ENCODE measurements at places on chromosomes 11 and 22.

DNA sequence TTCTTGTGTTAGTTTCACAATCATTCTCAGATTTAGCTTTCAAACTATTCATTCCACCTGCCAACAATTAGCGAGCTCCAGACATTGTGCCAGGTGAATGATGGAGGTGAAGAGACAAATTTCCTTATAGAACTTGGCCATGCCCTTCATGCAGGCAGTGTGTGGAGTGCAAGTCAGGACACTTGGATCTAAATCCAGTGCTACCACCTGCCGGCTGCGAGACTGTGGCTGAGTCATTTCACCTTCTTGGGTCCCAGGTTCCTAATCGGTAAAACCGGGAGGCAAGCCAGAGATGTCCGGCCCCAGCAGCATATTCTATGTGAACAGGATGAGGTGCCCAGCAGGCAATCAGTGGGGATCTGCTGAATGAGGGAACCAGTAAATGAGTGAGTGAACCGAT lies 18.6 kb upstream of the EHF start:
- no peak for DNase-seq

GRCh38 chr11:78696177-78696576 lies 121.5 kb upstream of the NARS2 start:
- DNase-seq: no peak

- DNase-seq: no peak
Measured at GRCh38 chr11:114061048-114061680, 1.7 kb downstream of the ZBTB16 start.

- DNase-seq: no peak
Measured at GRCh38 chr22:37410174-37411055, 16.9 kb downstream of the ELFN2 start.

DNA sequence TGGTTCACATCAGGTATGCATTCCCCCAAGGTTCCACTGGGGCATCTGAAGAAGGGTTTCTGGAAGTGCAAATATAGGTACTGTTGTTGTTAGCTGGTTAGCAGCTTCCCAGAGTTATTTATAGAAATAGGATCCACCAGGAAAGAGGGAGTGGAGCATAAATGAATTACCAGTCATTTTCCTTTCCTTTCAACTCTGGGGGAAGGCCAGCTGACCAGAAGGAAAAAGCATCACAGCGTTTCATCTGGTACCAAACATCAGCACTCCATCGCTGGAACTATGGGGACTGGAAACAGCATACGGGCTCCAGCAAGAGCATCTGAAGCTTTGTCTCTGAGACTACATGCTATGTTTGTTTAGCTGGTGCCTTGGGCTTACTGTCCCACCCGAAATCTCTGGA lies 378.2 kb upstream of the NARS2 start:
- DNase-seq: no peak

GRCh38 chr22:17101475-17102296 lies 16.9 kb downstream of the IL17RA start:
- no peak for DNase-seq

DNA sequence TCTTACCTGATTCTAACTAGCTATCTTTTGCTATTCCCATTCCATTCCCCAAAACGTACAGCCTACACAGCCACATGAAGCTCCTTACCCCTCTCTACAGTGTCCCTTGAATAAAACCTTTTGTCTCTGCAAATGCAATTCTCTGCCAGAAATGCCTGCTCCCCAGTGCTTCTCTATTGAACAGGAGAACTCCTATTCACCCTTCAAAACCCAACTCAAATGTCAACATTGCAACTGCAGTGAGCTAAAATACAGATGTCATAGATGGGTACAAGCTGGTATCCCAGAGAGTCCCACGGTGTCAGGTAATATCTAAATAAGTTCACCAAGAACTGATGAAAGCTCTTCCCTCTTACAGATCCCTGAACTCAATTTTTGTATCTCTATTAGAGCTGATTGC lies 421.7 kb downstream of the INSC start:
- DNase-seq: no peak

- no peak for DNase-seq
Measured at GRCh38 chr11:7599209-7599608, 74.1 kb downstream of the CYB5R2 start.

GRCh38 chr11:46259971-46260560 lies 17.4 kb upstream of the CREB3L1 start:
- DNase-seq: no peak

DNA sequence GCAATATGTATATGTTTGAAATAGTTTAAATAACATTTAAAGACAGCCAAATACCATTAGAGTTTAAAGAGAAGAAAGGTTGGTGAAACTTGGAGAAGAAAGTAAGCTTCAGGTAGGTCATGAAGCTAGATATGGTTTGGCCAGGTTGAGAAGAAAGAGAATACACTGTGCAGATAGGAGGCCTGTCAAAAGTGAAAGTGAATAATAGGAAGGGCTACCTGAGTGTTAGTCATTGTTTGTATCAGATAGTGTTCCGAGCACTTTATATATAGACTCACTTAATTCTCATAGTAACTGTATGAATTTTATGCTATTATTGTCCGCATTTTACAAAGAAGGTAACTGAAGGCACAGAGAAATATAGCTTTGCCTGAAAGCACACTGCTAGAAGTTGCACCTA lies 56.9 kb downstream of the USP47 start:
- DNase-seq: no peak

GRCh38 chr11:117806846-117807245 lies 9.8 kb upstream of the DSCAML1 start:
- no peak for DNase-seq

- no peak for DNase-seq
Measured at GRCh38 chr11:124096364-124096763, 18.9 kb upstream of the VWA5A start.

DNA sequence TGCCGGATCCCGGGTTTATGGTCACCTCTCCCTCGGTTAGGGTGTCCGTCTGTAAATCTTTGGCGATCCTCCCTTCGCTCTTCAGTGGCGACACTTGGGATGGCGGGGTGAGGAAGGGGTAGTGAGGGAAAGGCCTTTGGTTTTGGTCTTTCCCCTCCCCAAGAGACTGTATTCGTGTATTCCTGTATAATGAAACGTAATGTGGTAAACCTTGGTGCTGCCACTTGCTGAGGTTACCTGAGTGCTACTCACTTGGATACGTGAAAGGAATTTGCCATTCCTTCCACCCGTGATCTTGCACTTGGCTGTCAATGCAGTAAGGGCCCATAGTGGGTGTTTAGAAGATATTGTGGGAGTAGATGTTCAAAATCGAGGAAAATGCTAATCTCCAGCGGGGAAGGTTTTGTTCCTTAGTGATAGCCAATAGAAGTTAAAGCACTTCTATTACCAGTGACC lies 578 bp upstream of the NUP160 start:
- DNase-seq: no peak

DNA sequence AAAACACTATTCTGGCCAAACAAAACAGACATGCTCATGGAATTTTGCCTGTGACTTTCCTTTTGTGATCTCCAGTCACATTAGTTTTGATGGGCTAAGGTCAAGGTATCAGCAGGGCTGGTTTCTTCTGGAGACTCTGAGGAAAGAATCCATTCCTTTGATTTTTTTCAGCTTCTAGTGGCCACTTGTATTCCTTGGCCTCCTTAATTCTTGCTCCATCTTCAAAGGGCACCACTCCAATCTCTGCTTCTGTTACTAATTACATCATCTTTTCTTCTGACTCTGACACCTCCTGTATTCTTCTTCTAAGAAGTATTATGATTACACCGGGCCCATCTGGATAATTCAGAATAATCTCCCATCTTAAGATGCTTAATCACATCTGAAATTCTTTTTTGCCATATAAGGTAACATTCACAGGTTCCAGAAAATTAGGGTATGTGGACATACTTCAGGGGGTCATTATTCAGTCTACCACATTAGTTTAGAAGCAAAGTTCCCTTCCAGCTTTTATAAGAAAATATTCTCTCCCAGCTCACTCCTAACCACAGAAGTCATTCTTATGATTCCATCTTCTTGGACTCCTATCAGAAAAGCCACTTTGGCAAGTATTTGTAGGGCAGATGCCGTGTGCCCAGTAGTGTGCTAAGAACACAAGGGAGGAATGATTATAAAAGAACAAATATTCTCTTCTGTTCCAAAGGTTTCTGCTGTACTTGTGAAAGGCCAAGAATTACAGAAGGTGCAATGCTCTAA lies 56.4 kb upstream of the FSHB start:
- no peak for DNase-seq

GRCh38 chr11:111230122-111230465 lies 15.4 kb upstream of the POU2AF2 start:
- no peak for DNase-seq

DNA sequence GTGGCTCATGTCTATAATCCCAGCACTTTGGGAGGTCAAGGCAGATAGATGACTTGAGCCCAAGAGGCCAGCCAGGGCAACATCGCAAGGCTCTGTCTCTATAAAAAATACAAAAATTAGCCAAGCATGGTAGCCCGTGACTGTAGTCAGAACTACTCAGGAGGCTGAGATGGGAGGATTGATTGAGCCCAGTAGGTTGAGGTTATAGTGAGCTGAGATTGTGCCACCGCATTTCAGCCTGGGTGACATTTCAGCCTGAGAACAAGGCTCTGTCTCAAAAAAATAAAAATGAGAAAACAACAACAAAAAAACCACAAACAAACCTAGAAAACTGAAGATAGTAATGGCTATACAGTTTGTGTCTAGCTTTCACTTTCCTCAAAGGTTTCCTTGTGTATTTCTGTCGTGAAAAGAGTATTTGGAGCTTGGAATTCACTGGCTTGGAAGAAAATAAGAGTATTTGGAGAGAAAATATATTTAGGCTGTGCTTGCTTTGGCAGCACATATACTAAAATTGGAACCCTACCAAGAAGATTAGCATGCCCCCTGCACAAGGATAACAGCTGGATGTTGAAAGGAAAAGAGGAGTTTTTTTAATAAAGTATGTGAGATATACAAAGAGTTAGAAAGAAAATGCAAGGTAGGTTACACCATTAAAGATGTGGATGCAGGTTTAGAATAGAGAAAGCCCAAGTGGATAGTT lies 3.9 kb upstream of the BIRC3 start:
- DNase-seq: no peak

GRCh38 chr11:45828996-45829395 lies 18.3 kb upstream of the CRY2 start:
- DNase-seq: no peak

DNA sequence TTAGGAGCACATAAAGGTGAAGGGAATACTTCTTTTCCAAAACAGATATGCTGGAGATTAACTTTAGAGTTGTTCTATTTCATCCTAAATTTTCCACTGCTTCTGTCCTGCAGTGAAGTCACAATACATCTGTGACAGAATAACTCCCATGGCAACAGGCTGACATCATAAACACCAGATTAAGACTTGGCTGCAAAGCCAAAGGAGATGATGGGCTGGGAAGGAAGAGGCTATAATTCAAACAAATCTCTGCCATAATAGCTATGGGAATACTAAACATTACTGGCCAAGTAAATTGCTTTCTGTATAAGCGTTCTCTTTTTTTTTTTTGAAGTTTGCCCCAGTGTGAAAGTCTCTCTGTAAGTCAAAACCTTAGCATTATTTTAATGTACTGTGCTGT lies 107.7 kb downstream of the CADM1 start:
- DNase-seq: no peak

DNA sequence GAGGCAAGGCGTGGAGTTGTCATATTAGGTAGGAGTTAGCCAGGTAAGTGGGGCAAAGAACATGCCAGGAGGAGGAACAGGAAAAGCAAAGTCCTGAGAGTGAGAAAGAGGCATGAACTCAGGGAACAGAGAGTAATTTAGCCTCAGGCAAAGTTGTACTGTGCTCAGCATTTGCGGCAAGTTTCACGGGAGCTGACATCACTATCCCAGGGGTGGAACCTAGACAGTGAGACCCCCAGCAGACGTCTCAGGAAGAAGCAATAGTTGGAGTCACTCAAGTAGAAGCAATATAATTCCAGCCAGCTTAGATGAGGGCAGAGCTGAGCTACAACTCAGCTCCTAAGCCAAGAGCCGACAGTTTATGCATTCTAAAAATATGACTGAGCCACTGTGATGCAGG lies 426.0 kb upstream of the ISX start:
- no peak for DNase-seq

DNA sequence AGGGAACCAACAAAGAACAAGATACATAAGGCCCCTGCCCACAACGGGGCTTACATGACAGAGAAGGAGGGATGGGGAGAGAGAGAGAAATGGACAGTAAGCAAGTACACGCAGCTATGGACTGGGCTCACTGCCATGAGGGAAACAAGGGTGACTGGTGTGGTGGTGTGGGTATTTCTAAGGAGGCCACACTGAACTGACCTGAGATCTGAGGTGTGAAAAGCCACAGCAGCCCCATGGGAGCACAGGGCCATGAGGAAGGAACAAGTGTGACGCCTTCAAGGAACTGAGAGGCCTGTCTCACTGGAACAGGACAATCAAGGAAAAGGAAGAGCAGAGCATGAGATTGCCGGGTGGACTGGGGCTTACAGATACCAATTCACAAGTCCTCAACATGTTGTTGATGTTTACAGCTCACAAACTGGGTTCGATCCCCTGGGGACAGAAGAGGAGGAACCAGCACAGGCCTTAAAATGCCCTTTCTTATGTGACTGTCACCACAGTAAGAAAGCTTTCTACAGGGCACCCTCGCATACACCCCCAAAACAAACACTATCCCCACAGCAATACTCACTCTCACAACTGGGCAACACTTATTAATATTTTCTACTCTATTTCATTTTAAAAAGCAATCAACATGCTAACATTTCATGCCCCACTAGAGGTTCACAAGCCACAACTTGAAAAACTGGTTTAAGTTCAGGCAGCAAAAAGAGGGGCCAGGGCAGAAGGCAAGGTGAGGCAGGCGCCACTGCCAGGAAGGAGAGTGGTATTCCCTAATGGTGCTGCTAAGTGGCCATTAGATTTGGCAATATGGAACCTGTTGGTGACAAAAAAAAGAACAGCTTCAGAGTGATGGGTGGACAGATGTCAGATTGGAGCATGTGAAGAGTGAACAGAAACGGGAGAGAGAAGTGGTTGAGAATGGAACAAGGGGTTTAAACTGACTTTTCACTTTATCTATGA lies 39.1 kb downstream of the TCIRG1 start:
- no peak for DNase-seq

GRCh38 chr22:42217752-42218280 lies 52.6 kb downstream of the TCF20 start:
- DNase-seq: no peak

DNA sequence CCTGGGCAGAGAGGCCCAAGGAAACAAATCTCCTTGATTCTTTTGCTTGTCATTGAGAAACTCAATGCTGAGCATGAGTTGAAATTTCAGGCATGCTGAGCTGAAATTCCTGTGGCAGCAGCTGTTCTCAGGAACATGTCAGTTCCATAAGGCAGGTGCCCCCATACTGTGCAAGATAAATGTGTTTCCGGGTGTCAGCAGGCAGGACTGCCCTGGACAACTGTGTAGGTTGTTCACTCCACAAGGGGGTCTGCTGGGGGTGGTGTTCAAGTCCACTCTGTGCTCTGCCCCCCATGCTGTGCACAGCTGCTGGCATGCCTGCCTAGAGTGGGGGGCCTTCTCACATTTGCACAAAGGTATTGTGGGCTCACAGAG lies 133.7 kb downstream of the CTTN start:
- no peak for DNase-seq

GRCh38 chr11:133937015-133937414 lies 19.8 kb downstream of the IGSF9B start:
- DNase-seq: no peak

Measured in hematopoietic multipotent progenitor cell treated with erythropoietin and hydrocortisone succinate and interleukin-3 and kit ligand, for 17 days (in vitro differentiated cells).